Stimulated activated CD4-positive, alpha-beta T cell treated with anti-CD3 and anti-CD28 coated beads, Interleukin-1b, Interleukin-23, amount 100 ng/mL, for 24 hours (primary cell): ENCODE measurements at places on chromosomes 4 and X.
A peak's percentile ranks its signal among the peaks of the same experiment; 100 is the strongest.

- DNase-seq, result no peak
Measured at GRCh38 chr4:2888886-2889285, 45.2 kb downstream of the ADD1 start.

DNA sequence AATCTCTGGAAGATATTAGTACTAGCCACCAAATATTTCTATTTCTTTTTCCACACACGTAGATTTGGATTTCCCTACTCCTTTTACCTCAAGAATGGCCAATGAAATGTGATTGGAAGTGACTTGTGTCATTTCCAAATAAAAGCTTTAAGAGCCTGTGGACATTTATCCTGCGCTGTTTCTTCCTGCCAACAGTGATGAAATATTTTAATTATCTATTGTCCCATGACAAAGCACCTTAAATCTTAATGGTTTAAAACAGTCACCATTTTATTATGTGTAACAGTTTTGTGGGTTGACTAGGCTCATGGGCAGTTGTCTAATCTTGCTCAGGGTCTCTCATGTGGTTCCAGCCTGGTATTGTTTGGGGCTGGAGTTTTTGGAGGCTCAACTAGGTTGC, 3.5 kb upstream of the PGRMC2 start:
- no peak for DNase-seq

DNA sequence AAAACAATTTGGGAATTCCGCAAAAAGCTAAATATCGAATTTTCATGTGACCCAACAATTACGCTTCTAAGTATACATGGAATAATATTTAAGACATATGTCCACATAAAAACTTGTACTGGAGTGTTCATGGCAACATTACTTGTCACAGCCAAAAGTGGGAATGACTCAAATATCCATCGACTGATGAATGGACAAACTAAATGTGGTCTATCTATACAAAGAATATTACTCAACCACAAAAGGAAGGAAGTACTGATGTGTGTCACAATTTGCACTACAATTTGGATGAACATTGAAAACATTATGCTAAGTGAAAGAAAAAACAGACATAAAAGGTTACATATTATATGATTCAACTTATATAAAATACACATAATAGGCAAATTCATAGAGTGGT, 71.9 kb downstream of the AFF2 start:
- no peak for DNase-seq

DNA sequence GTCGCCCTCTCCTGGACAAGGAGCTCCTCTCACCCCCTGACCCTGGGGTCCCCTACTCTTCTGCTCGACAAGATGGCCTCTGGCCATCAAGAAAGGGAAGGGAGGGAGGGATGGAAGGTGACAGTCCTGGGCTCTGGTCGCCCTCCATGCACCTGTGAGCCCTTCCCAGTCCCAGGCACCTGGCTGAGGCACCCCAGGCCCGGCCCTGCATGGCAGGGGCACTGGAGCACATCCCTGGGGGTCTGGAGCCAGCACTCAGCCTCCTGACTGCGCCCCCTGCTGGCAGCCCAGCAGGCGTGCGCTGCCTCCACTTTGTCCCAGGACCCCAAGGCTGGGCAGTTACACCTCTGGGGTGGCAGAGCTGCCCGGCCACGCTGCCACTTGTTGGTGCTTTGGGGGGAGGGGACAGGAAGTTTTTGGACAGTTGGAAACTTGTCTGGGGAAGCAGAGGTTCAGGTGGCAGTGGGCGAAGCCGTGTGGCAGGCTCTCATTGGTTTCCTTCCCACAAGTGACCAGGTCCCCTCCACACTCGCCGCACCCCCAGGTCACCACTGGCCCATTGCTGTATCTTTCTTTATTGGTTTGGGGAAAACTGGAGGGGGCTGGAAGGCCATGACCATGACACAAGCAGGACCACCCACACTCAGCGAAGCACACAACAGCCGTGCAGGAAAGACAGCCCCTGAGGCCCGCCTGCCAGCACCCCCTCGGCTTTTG, 4.3 kb downstream of the PNCK start:
- DNase-seq, result peak; percentile 45

DNA sequence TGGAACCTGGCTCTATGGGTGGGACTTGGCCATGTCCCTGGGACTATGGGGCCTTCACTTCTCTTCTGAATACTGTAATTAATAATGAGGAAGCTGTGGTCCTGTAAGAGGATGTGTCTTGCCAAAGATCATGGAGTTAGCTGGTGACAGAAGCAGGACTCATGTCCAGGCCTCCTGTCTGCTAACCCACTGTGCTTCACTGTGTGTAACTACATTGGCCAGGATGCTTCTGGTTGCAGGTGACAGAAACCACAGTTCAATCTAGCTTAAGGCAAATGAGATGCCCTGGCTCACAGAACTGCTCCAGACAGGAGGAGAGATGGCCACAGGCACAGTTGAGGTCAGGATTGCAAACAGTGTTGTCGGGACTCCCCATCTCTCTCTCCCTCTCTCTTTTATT, 3.1 kb downstream of the MTMR1 start:
- DNase-seq, result no peak

DNA sequence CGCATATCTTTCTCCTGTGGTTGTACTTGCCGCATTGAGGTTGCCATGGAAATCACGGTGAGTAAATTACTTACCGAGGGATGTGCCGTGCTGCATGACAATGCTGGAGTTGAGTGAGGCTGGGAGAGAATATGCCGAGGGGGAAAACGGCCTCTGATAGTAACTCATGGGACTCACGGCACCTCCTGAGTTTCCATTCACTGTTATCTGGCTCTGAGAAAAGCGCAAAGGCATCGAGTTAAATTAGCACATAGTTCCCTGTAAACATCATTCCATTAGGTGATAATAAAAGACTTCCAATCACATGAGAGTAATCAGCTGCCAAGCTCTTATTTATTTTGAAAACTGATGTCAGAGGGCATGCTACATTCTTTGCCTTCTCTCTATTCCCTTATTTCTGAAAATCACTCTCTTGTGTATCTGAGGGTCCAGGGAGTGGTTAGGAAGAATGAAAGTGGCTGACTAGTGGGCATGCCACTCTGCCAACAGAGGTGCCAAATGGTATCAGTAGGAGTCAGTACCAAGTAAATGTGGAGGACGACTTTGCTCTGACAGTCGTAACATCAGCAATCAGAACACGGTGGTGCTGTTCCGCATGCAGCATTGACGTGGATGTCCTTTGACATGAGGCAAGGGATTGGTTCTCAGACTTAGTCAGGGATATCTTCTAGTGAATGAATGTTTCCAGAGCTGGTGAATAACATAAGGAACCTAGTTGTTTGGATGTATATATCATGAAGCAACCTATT, 126.9 kb upstream of the PDLIM3 start:
- no peak for DNase-seq

GRCh38 chrX:72262077-72262476, 15.0 kb downstream of the RPS4X start:
- DNase-seq, result no peak

- no peak for DNase-seq
Measured at GRCh38 chrX:97672138-97672537, 788.4 kb downstream of the RPA4 start.

- no peak for DNase-seq
Measured at GRCh38 chr4:4851081-4851480, 8.4 kb upstream of the MSX1 start.

- DNase-seq, result no peak
Measured at GRCh38 chr4:72525938-72526337, 43.1 kb downstream of the ADAMTS3 start.

DNA sequence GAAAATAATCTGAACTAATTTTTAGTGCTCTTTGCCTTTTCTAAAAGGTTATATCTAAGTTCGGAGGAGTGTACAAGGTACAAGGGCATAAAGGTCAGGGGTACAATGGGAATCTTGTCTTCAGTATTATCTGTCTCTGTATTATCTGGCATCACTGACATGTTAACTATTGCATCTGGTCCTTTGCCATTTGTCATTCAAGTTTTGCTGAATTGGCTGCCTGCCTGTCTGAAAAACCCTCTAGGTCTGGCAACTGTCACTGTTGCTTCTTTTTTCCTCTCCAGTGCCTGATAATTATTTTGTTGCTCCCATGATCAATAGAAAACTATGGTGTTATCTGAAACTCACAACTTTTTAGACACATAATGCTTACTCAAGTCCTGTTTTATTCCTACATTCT, 112.5 kb upstream of the STK26 start:
- no peak for DNase-seq

DNA sequence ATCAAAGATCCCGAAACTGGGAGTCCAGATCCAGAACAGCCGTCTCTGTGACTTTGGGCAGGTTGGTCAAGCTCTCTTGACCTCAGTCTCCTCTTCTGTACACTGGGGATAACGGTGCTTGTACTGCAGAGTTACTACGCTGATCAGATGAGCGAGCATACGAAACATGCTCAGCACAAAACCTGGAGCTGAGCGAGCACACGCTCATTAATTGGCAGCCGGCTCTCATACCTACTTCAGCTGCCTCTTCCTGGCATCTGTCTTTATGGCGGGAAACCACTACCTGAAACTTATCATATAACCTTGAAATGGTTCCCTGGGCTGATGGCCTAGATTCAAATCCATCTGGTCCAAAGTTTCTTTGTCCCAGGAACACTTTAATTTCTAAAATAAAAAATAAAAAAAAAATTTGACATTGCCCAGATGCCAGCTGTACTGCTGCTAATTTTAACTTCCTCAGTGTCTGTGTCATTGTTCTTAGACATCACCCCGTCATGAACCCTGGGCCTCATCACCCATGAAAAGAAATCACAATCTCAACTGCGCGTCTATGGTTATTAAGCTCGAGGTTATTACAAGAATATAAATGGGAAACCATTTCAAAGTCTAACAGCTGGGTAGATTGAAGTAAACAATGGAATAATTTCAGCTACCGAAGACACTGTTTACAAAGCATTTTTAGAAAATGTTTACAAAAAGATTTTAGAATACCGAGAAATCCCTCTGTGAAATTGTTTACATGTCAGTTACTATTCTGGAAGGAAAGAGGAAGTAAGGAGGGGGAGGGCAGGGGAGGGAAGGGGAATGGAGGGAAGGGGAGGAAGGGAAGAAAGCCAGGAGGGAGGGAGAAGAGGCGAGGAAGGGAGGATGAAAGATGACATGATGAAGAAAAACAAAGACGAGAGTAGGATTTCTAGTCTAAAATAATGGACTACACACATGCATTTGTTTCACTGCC, 49.0 kb downstream of the CRMP1 start:
- DNase-seq, result no peak

DNA sequence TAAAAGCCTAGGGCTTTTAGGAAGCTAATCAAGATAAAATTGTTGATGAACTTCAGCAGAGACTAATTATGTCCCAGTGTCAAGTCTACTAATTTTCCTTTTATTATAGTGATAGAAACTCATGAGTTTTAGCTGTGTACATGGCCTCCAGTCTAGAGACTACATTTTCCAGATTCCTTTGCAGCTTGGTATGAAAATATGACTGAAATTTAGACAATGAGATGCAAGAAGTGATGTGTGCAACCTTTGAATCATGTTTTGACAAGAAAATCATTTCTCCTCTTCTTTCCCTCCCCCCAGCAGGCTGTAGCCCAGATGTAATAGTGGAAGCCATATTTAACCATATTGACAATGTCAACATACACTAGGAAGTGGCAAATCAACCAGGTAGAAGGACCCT, 30.3 kb upstream of the IL13RA2 start:
- DNase-seq, result no peak

GRCh38 chr4:156749426-156750403, 221.9 kb downstream of the PDGFC start:
- no peak for DNase-seq

- DNase-seq, result no peak
Measured at GRCh38 chr4:138255917-138256597, 13.9 kb upstream of the SLC7A11 start.

- DNase-seq, result no peak
Measured at GRCh38 chr4:80540785-80541469, 205.4 kb downstream of the CFAP299 start.

DNA sequence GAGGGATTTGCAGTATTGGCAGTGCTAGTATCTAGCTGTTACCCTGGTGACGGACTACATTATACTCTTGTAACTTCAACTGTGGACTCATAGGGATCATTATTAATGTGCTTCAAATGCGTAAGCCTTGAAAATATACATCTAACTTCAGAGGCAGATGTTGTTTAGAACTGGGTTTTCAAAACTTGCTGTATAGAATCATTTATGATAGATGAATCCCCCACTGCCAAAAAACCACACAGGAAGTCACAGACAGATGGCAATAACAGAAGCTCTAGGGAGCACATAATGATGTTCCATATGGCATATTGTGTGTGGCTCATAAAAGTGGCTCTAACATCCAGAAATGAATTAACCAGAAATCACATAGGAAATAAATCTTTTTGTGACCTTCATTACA, 62.3 kb upstream of the RELL1 start:
- no peak for DNase-seq

DNA sequence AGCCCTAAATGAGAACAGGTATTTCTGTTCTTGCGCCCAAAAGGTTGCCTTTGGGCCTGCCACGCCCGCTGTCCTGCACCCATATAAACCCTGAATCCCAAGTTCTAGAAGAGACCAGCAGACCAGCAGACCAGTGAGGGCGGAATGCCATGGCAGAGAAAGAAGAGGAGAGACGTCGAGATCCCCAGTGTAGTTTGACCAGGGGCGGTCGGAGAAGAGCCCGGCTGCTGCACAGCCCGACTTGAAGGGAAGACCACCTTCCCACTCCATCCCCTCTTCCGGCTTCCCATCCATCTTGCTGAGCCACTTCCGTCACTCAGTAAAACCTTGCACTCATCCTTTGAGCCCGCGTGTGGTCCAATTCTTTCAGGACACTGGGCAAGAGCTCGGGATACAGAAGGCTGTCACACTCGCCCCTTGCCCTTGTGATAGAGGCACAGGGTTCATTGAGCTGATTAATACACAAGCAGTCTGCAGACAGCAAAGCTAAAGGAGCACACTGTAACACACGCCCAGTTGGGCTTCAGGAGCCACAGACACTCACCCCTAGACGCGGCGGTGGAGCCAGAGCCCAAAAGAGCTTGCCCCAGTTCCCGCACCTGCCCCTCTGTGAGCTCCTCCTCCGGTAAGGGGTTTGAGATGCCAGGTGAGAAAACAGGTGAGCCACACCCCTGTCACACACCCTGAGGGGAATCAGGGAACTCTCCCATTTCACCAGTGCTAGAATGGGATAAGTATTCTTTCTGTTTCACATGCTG, 230.8 kb downstream of the PCDH10 start:
- DNase-seq, result no peak

DNA sequence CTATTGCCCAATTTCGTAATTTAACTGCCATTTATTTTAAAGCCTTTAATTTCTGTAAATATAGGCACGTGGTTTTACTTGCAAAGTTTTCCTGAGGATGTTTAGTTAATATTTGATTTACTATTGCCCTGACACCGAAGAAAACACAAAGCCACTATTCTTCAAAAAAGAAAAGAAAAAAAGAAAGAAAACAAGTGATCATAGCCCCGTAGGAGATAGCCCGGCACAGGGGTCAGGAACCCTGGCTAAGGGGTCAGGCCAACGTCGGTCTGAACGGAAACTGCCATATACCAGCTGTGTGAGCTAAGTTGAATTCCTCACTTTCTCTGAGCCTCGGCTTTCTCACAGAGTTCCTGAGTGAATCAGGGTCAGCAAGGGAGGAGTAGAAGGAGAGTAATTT, 17.7 kb upstream of the LAMP2 start:
- no peak for DNase-seq

- no peak for DNase-seq
Measured at GRCh38 chrX:40085102-40085551, 12.6 kb downstream of the BCOR start.
